Bone marrow (tissue), 2 donors: ENCODE measurements at places on chromosomes 2 and 18.

DNA sequence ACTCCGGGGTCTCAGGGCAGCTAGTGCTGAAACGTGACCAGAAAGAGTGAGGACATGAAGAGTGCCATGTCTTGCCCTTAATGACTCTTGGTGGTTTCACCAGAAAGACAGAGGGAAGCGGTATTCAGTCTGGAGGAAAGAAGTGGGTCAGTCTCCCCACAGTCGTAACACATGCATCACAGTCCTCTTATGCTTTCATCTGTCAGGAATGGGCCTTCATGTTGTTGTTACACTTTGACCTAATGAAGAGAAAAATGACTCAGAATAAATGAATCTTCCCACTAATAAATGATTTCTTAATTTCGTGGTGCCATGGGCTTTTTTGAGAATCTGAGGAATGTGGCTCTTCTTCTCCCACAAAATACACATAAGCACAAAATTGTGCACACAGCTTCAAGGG lies 103.2 kb downstream of the SLC8A1 start:
- no peak for DNase-seq

GRCh38 chr2:241848761-241849615 lies 9.7 kb downstream of the PDCD1 start:
- no peak for DNase-seq

DNA sequence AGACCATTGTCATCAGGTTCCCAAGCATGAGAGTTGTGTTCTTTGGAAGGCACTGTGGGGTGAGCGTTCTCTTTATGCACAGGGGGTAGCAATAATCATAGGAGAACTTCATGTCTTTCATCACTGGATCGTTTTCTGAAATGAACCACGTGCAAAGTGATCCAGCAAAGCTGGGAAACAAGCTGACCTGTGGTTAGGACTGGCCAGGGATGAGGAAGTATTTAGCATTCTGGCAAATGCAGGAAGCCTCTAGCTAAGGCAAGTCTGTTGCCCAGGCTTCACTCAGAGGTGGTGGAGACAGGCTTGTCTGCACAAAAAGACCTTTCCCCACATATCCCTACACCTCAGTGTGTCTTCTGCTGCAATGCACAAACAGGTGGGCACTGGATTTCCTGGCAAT lies 58.6 kb downstream of the MMADHC start:
- no peak for DNase-seq

DNA sequence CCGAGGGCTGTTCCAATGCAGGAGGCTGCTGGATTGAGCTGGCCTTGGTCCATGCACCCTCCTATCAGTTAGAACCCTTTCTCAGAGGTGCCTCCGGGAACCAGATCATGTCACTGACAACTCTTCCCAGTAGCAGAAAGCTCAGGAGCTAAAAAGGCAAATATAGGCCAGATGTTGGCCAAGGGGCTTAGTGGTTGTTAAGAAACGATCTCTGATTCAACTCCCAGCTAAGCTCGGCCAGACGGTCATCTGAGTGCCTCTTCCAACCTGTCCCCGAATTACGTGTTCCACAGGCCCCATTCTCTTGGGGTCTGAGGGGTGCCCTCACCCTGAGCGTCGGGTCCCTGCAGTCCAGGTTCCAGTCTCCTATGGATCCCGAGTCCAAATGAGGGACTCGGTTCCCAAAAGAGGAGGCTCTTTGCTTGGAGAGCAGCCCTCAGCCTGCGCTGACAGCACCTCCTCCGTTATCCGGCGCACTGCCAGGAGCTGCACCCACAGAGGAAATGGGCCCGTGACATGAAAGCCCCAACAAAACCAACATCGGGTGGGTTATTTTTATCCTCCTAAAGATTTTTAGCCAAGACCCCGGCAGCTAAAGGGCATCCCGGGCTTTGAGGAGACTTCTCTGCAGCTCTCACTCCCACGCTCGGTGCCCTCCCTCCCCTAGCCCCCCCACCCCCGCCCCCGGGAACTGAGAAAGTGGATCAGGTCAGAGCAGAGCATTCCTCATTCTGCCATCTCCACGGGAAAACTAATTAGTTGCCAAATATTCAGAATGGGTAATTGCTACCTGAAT lies 106.6 kb upstream of the ID2 start:
- DNase-seq: peak; percentile 53

- DNase-seq: no peak
These were observed 145.5 kb downstream of the PXDN start for GRCh38 chr2:1598800-1599199.

GRCh38 chr2:102238039-102238756 lies 51.4 kb downstream of the IL1RL2 start:
- no peak for DNase-seq

- DNase-seq: no peak
These were observed 921.7 kb downstream of the DPP10 start for GRCh38 chr2:115364093-115364492.

- no peak for DNase-seq
These were observed 24.8 kb downstream of the NOP58 start for GRCh38 chr2:202290316-202290715.

DNA sequence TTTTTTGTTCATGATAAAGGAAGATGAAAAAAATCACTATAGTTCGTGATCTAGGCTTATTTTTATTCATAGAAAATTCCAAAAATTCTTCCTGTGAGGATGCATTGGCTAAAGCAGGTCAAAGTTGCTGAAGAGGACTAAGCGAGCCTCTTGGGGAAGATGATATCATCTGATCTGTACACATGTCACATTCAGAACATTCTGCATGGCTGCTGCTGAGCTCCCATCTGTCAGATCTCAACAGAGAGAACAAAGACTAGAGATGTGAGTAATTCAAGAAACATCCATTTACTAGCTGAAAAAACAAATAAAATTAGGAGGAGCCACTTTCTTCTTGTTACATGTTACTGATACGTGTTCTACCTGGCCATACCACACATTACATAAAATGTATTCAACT lies 518.6 kb upstream of the FSIP2 start:
- DNase-seq: no peak

GRCh38 chr2:209624192-209624938 lies 147.3 kb upstream of the UNC80 start:
- no peak for DNase-seq

- DNase-seq: no peak
These were observed 588.9 kb upstream of the NETO1 start for GRCh38 chr18:73456643-73457042.

DNA sequence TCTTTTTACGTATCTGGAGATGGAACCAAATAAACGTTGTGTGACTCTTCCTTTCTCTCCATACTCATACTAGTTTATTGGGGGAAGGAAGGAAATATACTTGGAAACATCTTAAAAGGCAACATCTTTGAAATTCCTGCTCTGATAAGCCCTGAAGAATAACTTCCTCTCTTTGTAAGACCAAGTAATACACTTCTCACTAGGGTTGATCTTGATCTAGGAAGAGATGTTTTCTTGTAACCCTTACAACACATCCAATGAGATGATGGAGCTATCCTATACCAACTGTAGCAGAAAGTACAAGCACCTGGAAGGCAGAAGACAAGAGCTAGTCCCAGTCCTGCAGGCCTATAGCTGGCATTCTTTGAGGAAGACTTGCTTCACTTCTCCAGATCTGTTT lies 2.0 kb downstream of the ANKRD44 start:
- DNase-seq: peak; percentile 20

DNA sequence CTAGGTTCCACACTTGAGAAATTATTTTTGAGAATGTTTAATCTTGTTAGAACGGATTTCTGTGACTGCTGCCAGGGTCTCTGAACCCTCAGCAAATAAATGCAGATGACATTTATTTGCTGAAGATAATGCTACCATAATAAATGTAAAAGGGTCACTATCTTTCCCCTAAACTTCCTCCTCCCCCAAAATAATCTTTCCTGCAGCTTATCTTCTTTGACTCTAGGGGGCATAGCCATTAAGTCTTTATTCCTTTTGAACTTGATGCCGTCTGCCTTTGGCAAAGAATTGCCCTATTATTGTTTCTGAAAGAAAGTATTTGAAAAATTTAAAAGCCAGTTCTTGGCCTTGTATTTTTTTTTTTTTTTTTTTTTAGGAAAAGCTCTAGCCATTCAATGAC lies 63.6 kb upstream of the ACSL3 start:
- DNase-seq: no peak

GRCh38 chr18:48342581-48342980 lies 66.6 kb downstream of the ZBTB7C start:
- DNase-seq: no peak

DNA sequence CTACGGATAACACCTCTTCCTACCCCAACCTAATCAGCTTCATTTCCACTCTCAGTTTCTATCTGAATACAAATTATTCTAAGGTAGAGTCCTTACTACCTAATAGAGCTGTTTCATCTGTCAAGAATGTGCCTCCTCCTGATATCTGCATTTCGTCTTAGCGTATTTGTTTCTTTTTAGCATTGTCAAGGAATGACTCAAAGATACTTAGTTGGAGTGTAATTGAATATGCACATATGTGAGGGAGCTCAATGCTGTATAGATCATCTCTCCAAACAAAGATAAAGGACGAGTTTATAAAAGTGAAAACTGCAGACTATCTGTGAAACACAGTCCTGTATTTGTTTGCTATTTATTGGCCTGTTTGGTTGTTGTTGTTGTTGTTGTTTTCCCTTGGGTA lies 2059.4 kb upstream of the CELF4 start:
- no peak for DNase-seq

DNA sequence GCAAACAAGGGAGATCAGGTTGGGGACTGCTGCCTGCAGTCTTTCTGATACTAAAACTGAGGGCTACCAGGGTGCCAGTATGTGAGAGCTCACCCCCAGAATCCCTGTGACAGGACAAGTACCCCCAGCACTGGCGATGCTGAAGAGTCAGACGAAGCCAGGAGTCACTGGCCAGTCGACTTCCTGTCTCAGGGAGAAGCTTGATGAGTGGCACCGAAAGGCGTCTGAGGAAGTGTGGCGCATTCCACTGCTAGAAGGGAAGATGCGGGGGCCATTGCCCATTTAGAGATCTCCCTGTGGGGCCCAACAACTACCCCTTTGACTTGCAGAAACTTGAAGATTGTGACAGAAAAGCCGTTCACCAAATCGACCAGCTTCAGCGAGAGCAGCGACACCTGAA lies 22.0 kb downstream of the MXD1 start:
- no peak for DNase-seq

DNA sequence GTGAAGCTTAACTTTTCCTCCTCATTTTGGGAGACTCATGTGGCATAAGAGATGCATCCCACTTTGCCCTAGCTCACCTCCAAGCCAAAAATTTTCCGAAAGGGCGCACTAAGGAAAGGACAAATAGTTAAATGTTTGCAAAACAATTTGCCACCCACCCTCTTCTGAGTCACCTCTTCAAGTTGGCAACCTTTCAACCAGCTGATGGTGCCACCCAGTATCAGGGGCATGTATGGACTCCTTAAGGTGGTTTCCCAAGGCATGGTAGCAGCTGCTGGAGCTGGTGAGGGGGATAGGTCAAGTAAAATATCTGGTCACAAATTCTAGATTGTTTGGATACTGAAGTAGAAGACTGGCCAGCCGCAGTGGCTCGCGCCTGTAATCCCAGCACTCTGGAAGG lies 17.2 kb upstream of the ITGAV start:
- no peak for DNase-seq

DNA sequence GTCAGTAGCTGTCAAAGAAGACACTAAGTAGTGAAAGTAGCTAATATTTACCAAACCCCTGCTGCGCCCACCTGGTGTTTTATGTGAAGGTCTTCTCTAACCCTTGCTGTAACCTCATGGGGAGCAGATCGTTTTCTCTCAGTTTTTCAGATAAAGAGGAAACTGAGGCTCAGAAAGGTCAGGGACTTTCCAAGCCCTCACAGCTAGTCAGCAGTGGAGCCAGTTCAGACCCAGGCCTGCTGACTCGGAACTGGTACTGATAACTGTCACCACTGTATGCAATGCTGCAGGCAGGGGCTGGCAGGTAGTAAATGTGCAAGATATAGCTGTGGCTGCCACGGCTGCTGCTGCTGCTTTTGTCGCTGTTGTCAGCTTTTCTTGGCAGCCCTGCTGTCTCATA lies 69.1 kb downstream of the LRRFIP1 start:
- DNase-seq: no peak

- no peak for DNase-seq
These were observed 199.8 kb upstream of the NRP2 start for GRCh38 chr2:205482399-205483081.

DNA sequence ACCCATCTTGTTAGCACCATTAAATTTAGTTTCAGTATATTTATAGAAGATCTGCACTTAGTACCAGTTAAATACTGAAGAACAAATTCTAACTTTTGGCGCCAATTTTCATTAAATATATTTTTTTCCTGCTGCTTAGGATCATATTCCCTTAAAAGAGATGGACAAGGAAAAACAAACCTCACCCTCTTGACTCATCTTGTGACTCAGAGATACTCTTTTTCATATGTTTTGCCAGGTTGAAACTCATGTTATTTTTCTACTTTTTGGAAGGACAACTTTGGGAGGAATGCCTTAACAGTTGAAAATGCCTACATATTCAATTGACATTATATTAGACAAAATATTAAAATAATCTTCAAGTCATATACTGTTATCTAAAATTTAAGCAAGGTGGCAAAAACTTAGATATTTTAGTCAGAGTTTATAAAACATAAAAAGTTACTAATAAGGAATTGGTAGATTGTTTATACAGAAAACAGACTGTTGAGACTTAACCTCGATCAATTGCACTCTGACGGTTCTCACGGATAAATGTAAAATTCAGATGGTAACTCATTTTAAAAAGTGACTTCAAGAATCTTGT lies 36.2 kb downstream of the PNO1 start:
- no peak for DNase-seq

GRCh38 chr2:47232738-47233415 lies 77.8 kb upstream of the STPG4 start:
- DNase-seq: no peak

DNA sequence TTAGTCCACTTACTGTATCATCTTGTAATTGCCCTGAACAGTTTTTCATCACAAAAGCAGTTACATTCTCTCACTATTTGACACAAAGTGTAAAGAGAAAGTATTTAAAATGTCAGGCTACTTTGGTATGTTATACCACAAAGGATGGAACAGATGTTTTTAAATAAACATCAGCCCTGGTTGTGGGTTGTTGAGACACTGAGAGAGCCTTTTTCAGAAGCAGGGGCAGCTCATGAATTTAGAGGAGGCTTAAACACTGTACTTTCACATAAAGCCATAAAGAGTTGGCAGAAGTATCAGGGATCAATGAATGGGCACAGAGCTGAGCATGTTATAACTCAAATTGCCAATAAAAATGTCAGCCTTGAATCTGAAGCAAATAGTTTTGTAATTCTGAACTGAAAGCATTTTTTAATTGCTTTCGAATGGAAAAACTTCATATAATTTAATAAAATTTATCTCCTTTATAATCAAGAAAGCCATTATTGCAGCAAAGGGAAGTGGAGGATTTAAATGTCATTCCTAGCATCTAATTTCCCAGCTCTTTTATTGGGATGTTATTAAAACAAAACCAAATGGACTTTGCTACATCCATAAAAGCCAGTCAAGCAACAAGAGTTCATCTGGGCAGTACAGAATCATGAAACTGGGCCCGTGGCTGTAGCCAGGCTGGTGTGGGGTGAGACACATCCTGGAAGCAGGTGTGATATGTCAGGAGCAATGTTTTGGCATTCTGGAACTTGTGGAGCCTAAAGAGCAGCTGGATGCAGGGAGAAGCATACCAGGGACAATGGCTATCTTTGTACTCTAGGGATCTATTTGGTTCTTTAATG lies 95.1 kb upstream of the NT5C1B start:
- no peak for DNase-seq
